ENCODE measurements at places on chromosomes 13 and 19. TPM values are rescaled to one million over a fixed set of nuclear protein-coding genes. Genes with fewer than 3 reads are reported as not detected.

Gene SIGLEC8
- 0.84 TPM for total RNA-seq

Gene ZSCAN5A
- 7.0 TPM for total RNA-seq

Gene ELANE
- total RNA-seq, result 12.6 TPM

Gene HCN2
- not detected for total RNA-seq

- no peak overlapping the region for H3K27ac ChIP-seq
- no peaks in the 10 kb centered on the region for H3K4me1 ChIP-seq
- H3K36me3 ChIP-seq, result no peaks in the 10 kb centered on the region
- no peak overlapping the region for H3K4me3 ChIP-seq
- no peak for DNase-seq
Observed at GRCh38 chr13:39910833-39911232, 255.4 kb downstream of the COG6 start.

DNA sequence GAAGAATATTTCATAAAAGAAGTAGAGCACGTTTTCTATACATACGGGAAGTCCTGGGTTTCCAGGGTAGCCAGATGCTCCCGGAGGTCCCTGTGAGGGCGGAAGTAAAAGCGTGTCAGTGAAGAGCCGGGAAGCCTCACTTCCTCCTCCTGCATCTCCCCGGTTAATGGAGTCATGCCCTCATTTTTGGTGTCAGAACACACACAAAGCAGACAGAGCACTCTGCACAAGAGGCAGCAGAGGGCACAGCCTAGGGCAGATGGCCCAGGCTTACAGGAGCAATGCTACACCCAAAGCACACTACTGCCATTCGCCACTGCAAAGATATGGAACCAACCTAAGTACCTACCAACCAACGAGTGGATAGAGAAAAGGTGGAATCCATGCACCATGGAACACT, 94.4 kb downstream of the COL4A1 start:
- H3K4me3 ChIP-seq, result no peak overlapping the region
- no peaks in the 10 kb centered on the region for H3K27me3 ChIP-seq

- no peak for DNase-seq
- H3K4me1 ChIP-seq, result no peaks in the 10 kb centered on the region
- no peaks in the 10 kb centered on the region for H3K27me3 ChIP-seq
Observed at GRCh38 chr13:109989155-109989554, 202.8 kb upstream of the IRS2 start.

DNA sequence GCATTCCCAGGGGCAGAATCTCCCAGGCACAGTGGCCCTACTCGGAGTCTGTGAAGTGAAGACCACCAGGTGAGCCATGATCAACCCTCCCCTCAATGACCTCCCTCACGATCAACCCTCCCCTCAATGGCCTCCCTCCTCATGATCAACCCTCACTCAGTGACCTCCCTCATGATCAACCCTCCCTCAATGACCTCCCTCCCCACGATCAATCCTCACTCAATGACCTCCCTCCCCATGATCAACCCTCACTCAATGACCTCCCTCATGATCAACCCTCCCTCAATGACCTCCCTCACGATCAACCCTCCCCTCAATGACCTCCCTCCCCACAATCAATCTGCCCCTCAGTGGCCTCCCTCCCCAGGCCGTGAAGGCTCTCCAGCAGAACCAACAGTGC, 32.1 kb downstream of the SBNO2 start:
- H3K4me3 ChIP-seq, result no peak overlapping the region
- H3K27me3 ChIP-seq, result no peaks in the 10 kb centered on the region
- no peaks in the 10 kb centered on the region for H3K36me3 ChIP-seq
- H3K4me1 ChIP-seq, result no peaks in the 10 kb centered on the region
- no peak for DNase-seq
- no peak overlapping the region for H3K27ac ChIP-seq

- H3K27me3 ChIP-seq, result no peaks in the 10 kb centered on the region
- no peak overlapping the region for H3K27ac ChIP-seq
- H3K4me1 ChIP-seq, result no peaks in the 10 kb centered on the region
- no peaks in the 10 kb centered on the region for H3K36me3 ChIP-seq
Observed at GRCh38 chr13:26460648-26461047, 96.8 kb upstream of the WASF3 start.

DNA sequence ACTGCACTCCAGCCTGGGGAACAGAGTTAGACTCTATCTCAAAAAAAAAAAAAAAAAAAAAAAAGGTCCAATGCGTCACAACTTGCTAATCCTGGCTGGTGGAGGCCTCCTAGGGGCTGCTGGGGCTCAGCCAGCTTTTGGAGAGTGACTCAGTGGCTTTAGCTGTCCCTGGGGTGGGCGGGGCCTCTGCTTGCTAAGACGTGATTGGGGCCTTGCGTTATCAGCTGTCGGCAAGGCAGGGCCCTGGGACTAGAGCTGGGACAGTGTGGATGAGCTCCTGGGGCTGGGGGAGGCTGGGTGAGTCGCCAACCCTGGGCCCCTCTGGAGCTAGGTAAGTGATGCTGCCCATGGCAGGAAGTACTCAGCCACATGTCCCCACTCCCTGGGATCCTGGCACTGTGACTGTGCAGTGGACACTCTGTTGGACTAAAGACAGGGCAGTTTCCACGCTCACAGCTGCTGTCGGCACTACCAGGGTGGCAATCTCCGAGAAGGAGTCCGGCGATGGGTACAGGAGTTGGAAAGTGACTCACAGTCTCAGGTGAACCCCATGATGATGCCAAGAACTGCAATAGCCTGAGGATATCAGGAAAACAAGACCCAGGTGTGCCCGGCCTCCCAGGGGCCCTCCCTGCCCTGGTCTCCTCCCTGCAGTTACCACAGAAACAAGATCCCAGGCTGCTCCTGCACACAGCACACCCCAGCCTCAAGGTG, 32.2 kb downstream of the F2RL3 start:
- no peaks in the 10 kb centered on the region for H3K27me3 ChIP-seq
- no peak overlapping the region for H3K4me3 ChIP-seq
- no peak overlapping the region for H3K27ac ChIP-seq
- DNase-seq, result no peak

DNA sequence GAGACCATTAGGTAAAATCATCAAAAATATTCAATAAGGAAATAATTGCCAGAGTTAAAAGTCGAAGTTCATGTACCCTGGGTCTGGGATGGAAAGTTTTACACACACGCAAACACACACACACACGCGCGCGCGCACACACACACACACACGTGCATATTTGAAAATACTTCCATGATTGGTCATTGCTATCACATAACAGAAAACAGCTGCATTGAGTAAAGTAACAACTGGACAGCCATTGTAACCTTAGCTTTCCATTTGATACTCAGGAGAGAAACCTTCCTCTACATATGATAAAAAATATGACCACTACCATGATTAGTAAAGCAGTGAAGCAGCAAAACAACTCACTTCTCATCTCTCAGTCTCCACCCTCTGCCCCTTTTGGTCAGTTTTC, 490.0 kb upstream of the SGCG start:
- H3K36me3 ChIP-seq, result no peaks in the 10 kb centered on the region
- H3K27ac ChIP-seq, result no peak overlapping the region
- H3K4me3 ChIP-seq, result no peak overlapping the region
- DNase-seq, result no peak
- H3K27me3 ChIP-seq, result no peaks in the 10 kb centered on the region

GRCh38 chr19:40610396-40611064, 9.4 kb downstream of the LTBP4 start:
- no peaks in the 10 kb centered on the region for H3K27me3 ChIP-seq
- peak overlapping the region; percentile 36 for H3K4me3 ChIP-seq
- DNase-seq, result no peak
- H3K36me3 ChIP-seq, result no peaks in the 10 kb centered on the region
- H3K4me1 ChIP-seq, result no peaks in the 10 kb centered on the region

DNA sequence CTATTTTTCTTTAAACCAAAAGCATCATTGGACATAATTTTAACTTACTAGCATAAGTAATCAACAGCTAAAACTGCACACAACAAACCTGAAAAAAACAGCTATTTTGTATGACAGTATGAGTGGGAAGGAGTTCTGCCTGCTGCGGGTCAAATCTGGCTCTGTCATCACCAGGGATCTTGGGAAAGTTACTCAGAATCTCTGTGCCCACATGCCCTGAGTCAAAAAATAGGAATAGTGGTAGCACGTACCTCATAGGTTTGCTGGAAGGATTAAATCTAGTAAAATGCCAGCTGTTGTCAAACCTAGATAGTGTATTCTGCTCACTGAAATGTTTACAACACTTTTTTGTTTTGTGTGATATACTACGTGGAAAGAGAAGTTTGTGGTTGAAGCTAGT, 1.1 kb downstream of the CLN5 start:
- peak overlapping the region; percentile 93 for H3K27ac ChIP-seq
- no peaks in the 10 kb centered on the region for H3K4me1 ChIP-seq
- H3K36me3 ChIP-seq, result no peaks in the 10 kb centered on the region
- peak overlapping the region; percentile 77 for H3K4me3 ChIP-seq
- no peaks in the 10 kb centered on the region for H3K27me3 ChIP-seq

DNA sequence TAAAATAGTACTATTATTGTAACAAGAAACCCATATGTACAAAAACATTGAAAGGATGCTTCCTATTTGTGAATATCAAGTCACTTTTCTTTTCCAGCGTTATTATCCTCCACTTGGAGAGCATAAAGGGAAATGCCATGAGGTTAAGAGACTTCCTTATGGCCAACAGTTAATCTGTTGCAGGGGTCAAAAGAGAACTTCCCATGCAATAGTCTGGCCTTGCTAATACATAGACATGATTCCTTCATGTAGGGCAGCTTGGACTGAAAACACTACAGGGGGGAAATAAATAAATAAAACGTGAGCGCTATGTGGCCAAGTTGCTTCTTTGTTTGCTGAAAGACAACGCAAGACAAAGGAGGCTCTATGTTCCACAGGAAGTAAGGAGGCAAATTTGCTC, 269.1 kb upstream of the EDNRB start:
- H3K27ac ChIP-seq, result no peak overlapping the region
- no peaks in the 10 kb centered on the region for H3K4me1 ChIP-seq
- no peaks in the 10 kb centered on the region for H3K27me3 ChIP-seq
- no peaks in the 10 kb centered on the region for H3K36me3 ChIP-seq
- DNase-seq, result no peak

DNA sequence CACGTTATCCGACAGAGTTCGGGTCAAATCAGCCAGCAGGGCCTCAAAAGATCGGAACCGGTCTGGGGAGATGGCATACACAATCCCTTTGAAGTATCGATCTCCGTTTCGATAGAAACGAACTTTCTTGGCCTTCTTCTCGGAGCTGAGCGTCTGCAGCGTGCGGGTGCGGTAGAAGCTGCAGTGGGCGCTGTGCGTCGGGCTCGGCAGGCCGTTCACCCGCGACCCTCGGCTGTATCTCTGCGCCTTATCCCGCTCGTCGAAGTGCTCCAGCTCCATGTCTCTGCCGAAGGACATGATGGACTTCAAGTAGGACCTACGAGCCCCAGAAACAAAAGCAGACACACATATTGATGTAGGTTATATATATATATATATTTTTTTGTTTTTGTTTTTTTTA, 5.3 kb downstream of the DCLK1 start:
- H3K4me1 ChIP-seq, result no peaks in the 10 kb centered on the region
- no peak overlapping the region for H3K27ac ChIP-seq
- no peak overlapping the region for H3K4me3 ChIP-seq
- H3K36me3 ChIP-seq, result no peaks in the 10 kb centered on the region
- peaks cover 8% of the 10 kb centered on the region for H3K27me3 ChIP-seq
- no peak for DNase-seq

GRCh38 chr13:48159826-48160225, 64.9 kb upstream of the MED4 start:
- no peak overlapping the region for H3K4me3 ChIP-seq
- no peak overlapping the region for H3K27ac ChIP-seq
- no peaks in the 10 kb centered on the region for H3K4me1 ChIP-seq
- no peaks in the 10 kb centered on the region for H3K36me3 ChIP-seq
- no peak for DNase-seq

DNA sequence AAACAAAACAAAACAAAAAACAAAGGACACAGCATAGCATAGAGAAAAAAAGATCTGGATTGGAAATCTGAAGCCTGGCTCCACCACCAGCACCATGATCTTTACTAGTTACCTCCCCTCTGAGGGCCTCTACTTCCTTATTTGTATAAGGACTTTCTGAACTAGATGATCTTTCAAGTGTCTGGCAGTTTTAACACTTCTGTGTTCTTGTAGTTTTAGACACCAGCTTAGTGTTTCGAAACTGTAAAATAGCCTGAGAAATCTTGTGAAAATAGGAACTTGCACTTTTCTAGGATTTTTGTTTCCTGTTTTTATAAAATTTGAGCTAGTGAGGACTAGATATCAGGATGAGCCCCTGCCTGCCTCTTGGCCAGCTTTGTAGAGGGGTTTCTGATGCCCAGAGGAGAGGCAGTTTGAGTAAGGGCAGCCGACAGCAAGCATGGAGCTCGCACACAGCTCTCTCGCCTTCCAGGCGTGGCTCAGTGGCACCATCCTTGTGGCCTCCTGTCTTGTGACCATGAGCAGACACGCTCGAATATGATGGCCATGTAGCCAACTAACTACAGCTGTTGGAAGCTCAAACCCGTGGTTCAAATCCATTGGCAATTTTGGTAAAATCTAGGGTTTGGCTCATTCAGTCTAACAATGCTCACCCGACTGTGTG, 319.0 kb downstream of the KCNRG start:
- H3K4me1 ChIP-seq, result no peaks in the 10 kb centered on the region
- H3K27me3 ChIP-seq, result no peaks in the 10 kb centered on the region
- H3K36me3 ChIP-seq, result no peaks in the 10 kb centered on the region
- H3K4me3 ChIP-seq, result no peak overlapping the region

DNA sequence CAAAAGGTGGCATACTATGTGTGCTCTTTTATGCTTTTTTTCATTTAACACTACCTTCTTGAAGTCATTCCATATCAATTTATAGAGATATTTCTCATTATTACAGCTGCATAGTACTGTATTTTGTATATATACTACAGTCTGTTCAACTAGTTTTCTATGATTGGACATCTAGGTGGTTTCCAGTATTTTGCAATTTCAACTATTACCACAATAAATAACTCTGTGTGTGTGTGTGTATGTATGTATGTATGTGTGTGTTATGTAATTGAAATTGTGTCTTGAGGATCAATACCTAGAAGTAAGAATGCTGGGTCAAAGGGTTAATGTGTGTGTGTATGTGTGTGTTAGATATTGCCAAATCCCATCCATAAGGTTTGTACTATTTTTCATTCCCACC, 7.0 kb downstream of the LPAR6 start:
- peak overlapping the region; percentile 85 for H3K27ac ChIP-seq
- H3K27me3 ChIP-seq, result no peaks in the 10 kb centered on the region
- H3K4me1 ChIP-seq, result peaks cover 85% of the 10 kb centered on the region
- no peak for DNase-seq
- no peak overlapping the region for H3K4me3 ChIP-seq
- H3K36me3 ChIP-seq, result no peaks in the 10 kb centered on the region

- H3K36me3 ChIP-seq, result no peaks in the 10 kb centered on the region
- H3K27me3 ChIP-seq, result no peaks in the 10 kb centered on the region
- no peak overlapping the region for H3K4me3 ChIP-seq
- no peak overlapping the region for H3K27ac ChIP-seq
- DNase-seq, result no peak
Observed at GRCh38 chr13:70795484-70795883, 687.2 kb upstream of the KLHL1 start.

- H3K4me3 ChIP-seq, result no peak overlapping the region
- DNase-seq, result no peak
- no peak overlapping the region for H3K27ac ChIP-seq
Observed at GRCh38 chr13:49240017-49240416, 7.7 kb upstream of the CDADC1 start.
